NCI-H1105 treated with DMSO at 0.1 percent for 48 hours (cell line): ENCODE measurements at places on chromosomes 6 and 20.

DNA sequence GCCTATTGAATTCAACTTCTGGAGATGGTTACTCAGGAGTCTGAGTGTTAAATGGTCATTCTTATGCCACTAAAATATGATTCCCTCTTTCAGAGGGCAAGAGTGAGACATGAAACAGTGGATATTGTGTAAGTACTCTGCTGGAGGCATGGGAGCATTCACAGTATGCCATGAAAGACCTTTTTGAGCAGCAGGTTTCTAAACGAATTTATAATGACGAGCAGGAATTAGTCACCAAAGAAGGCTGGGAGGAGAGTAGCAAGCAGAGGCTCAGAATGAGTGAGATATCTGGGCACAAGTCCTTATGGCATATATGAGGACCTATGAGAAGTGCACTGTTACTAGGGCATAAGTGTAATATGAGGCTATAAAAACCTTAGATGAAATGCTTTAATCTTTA, 10.9 kb upstream of the MYB start:
- no peak for DNase-seq

- no peak for DNase-seq
Observed at GRCh38 chr20:10863337-10864060, 189.7 kb upstream of the JAG1 start.

DNA sequence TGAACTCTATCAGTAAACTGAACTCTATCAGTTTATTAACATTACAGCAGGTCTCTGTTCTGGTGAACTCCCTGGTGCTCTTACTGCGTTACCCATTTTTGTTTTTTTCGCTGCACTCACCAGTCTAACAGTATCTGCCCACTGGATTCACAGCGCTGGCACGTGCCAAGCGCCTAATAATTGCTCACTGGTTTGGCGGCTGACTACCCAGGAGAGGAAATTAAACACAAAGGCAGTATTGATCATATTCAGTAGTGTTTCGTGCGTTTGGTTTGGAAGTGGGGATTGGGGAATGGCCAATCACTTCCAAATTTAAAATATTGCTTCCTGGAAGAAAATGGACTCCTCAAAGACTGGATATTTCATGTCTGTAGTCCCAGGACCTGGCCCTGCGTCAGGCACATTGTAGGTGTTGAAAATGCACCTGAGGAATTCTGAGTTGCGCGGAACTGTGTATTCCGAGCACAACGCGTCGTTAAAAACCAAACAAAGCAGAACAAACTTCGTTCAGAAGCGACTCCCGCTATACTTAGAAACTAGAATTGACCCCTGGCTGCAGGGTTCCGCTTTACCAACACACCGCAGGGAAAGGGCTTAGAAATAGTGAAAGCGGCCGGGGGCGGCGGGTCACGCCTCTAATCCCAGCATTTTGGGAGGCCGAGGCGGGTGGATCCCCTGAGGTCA, 1.1 kb upstream of the RPS12 start:
- peak; percentile 68 for DNase-seq

DNA sequence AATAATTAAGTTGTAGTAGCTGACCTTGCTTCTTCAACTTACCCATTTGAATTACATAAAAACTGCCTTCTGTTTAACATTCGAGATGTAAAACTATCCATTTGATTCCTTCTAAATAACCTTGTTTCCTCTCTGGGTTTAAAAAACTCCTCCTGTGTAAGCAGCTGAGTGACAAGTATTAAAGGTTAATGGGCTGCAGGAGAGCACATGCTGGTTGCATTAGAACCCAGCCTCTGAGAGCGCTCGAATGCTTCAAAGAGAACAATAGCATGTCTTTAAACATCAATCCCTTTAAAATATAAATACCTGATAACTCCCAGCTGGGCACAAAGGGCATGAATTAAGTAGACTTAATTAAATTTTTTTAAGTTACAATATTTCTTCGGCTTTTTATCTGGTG, 215.8 kb downstream of the EYA4 start:
- DNase-seq, result no peak

- no peak for DNase-seq
Observed at GRCh38 chr6:157683707-157684106, 139.3 kb upstream of the SNX9 start.

DNA sequence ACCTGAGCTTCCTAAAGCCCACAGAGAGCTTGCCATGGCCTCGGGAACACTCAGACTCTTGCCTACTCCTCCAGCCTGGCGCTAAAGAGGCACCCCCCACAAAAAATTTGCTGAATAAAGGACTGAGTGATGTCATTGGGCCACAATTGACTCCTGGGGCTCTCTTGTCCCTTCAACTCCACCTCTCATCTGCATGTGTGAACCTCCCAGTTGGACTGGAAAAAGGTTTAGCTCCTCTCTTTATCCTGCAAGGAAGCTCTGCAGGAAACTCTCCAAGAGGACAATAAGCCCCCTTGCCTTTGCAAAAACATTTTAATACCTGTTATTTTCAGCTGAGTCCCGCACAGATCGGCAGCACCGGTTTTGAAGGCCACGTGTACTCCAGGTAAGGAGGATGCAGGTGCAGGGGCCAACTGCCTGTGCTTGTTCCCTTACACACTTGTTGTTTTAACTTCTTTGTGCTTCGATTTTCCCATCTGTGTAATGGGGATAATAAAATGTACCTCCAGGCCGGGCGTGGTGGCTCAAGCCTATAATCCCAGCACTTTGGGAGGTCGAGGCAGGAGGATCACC, 107.3 kb downstream of the TFAP2C start:
- no peak for DNase-seq

GRCh38 chr6:166638573-166638964, 11.5 kb upstream of the RPS6KA2 start:
- no peak for DNase-seq
